Stimulated activated CD8-positive, alpha-beta memory T cell treated with anti-CD3 and anti-CD28 coated beads, Interleukin-4, amount 100 ng/mL, for 24 hours (primary cell): ENCODE measurements at places on chromosomes 5 and 9.
A peak's percentile ranks its signal among the peaks of the same experiment; 100 is the strongest.

DNA sequence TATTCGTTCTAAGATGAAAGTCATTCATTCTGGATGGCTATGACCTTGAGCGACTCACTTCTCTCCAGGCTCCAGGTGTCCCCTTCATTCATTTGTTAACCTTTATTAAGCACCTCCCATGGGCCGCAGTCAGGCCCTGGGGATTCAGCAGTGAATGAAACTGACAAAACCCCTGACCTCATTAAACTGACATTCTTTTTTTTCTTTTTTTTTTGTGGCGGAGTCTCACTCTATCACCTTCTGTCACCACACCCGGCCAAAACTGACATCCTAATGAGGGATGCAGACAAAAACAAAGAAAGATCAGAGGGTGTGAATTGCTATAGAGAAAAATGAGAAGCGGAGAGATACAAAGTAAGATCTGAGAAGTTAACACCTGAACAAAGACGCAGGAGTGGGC lies 16.5 kb upstream of the ODF2 start:
- DNase-seq: no peak

GRCh38 chr5:180830253-180831138 lies 27.9 kb upstream of the MGAT1 start:
- peak; percentile 61 for DNase-seq

DNA sequence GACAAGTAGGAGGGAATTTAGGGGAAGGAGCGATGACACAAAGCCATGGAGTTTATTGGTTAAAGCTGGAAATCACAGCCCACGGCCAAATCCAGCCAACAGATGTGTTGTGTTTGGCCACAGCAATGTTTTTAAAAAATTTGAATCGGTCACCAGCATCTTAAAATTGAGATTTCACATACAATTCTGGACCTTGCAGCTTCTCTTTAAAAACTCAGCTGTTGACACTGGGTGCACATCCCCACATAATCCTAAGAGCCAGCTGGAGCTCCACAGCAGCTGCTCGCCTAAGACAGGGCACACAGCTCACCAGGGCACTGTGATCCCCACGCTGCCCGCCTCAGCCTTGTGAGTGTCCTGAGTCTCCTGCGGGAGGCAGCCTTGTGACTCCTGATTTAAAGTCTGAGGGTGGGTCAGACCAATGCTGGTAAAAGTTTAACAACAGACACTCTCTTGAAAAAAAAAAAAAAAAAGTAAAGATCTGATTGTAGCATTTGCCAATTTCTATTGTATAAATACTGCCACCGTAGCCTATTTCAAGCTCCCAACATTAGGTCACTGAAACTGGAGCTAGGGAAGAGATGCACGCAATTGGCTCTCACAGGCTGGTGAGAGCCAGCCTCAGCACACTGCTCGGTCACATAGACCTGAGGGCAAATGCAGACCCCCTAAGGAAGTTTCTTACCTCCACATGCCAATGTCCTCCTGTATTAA lies 124.8 kb downstream of the HSD17B3 start:
- DNase-seq: no peak

DNA sequence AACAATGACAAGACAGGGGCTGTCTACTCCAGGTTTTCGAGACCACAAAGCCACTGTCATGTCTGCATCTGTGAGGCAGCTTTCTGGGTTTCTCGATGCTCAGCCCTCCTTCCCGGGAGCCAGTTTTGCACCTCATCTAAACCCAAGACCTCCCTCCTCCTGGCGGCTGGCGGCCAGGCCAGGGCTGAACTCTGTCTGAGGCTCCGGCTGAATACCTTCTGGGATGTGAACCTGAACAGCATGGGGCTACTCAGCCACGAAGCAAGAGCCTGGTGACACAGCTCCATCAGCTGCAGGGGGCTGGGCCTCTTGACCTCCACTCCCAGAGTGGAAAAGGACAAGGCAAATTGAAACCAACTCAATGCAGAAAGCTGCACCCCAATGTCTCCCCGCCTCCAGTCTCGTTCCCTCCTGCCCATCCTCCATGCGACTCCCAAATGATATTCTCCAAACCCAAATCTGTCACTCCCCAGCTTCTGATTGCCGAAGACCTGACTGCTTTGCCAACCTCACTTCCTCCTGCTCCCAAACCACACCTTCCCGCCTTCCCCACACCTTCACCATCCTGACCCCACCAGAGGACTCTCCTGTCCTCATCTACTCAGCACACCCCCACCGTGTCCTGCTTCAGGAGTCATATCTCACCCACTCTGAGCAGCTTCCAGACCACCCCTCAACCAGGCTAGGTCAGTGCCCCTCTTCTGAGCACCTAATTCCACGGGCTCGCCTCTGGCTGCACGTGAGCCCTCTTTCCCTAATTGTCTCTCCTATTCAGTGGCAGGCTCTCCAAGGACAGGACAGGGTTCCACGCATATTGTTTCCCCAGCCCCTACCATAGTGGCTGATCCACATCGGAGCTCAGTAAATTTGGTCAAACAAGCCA lies 4.5 kb downstream of the ANKS6 start:
- DNase-seq: no peak

DNA sequence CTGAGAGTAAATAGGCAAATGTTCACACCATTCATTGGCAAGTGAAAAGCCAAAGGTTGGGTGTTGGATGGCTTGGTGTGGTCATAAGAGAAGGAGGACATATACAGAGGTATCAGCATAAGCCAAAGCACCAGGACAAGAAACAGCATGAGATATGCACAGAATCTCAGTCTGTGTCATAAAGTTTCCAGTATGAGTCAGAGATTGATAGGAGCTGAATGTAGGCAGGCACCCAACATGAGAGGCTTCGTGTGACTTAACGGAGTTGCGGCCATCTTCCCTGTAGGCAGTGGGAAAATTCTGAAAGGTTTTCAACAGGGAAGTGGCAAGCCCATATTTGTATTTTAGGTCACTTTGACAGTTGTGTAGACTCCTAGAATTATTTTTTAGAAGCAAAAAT lies 54.5 kb downstream of the SNCAIP start:
- no peak for DNase-seq

DNA sequence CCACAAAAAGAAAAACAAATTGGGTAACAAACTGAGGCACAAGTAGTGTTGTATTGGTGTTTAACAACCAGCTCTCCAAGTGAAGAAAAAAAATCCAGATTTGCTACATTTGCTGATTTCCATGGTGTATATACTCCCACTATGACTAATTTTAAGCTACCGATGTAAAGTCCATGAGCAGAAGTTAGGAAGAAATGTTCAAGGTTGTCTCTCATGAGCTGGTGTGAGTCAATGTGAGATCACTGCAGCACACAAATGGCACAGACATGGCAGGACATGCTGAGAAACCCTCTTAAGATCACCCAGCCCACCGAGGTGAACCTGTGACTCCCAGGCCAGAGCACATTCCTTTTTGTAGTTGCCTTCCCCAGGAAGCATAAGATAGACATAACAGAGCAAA lies 36.2 kb downstream of the SLC44A1 start:
- no peak for DNase-seq

DNA sequence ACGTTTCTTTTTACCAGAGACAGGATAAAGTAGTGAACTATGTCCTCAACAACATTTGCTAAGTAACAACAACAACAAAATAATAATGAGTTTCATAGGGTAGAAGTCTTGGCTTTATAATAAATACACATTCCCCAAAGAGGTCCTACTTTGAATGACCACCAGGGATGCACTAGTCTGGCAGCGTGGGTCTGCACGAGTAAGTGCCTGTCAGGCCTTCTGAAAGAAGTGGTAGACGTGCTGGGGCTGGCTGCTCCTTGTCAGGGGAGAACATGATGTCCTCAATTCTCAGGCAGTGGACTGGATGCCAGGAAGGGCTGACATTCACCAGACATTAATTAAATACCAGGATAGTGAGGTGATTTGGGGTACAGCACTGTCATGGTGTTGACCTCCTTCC lies 331.1 kb downstream of the TMEM38B start:
- no peak for DNase-seq

GRCh38 chr5:97071101-97071500 lies 71.3 kb downstream of the LIX1 start:
- DNase-seq: no peak
